ENCODE measurements at places on chromosomes 12 and 14.
A peak's percentile ranks its signal among the peaks of the same experiment; 100 is the strongest.

GRCh38 chr14:45868863-45869262, 615.9 kb upstream of the MIS18BP1 start:
- DNase-seq, result no peak

DNA sequence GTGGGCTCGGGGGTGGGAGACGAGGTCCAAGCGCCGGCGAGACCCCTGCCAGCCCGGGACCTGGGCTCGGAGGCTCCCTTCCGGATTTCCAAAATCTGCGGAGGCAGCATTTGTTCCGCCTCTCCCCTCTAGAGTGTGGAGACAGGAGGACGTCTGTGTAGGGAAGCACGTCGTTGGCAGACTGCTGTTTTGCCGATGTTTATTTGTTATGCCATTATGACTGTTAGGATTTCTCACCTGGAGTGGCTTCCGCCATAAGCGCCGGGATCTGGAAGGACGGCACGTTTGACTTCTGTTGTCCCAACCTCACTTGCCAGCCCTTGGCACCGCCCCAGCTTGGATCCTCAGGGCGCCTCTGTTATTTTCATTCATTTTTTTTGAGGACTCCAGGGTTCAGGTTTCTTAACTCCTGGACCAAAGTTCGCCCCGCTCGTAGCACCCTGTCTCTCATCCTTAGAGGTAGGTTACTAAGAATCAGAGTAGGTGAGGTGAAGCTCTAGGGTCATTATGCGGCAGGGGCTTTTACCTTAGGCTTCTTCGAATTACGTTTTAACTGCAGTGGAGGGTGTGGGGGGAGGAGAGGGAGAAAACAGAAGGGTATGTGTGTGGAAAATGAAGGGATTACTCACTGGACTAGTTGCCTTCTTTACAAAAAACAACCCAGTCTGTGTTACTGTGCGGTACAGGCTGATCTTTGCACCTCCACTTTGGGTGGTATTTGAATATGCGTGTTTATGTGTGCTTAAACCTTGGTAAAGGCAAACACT, 547 bp upstream of the PYGL start:
- no peak for DNase-seq

- no peak for DNase-seq
These were observed 86.4 kb upstream of the RPH3A start for GRCh38 chr12:112705037-112705632.

DNA sequence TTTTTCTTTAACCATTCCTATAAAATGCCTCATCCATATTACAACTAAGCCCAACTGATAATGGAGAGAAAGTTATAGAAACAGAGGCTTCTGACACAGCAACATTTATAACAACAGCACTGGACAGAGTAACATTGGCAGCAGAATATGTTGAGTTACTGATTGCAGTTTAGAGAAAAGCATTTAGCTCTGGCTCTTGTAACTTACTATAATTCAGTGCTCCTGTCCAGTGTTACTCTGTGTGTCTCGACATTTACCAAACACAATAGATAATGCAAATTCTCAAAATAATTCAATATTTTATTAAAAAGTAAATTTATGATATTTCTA, 356.1 kb downstream of the CEP128 start:
- no peak for DNase-seq

GRCh38 chr12:92193846-92194245, 48.2 kb upstream of the BTG1 start:
- DNase-seq, result no peak

GRCh38 chr12:50127546-50127945, 15.5 kb downstream of the COX14 start:
- no peak for DNase-seq

- no peak for DNase-seq
These were observed 66.3 kb downstream of the RBM19 start for GRCh38 chr12:113899561-113900471.

DNA sequence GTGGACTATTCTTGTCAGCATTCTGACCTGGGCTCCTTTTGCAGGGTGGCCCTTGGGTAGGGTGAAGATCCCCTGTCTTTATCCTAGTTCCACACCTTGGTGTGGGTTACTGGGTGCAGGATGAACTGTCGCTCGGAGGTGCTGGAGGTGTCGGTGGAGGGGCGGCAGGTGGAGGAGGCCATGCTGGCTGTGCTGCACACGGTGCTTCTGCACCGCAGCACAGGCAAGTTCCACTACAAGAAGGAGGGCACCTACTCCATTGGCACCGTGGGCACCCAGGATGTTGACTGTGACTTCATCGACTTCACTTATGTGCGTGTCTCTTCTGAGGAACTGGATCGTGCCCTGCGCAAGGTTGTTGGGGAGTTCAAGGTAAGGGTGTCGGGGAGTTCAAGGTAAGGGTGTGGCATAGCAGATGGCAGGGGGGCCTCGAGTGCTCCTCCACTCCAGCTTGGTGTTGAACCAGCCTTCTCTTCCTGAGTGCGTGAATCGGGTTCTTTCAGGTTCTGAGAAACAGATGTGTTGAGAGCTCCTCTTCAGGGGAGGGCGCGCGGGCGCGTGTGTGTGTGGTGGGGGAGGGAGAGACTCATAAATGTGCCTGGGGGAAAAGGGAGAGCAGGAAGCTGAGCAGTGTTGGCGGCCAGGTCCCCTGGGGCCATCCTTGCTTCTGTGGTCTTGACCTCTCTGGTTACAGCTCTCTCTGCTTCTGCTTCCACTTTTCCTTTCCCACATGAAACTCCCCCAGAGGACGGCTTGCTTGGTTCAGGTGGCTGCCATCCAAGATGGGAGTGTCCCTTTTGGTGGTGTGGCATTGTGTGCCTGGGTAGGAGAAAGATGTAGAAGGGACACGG, 4.0 kb downstream of the ATG101 start:
- no peak for DNase-seq

DNA sequence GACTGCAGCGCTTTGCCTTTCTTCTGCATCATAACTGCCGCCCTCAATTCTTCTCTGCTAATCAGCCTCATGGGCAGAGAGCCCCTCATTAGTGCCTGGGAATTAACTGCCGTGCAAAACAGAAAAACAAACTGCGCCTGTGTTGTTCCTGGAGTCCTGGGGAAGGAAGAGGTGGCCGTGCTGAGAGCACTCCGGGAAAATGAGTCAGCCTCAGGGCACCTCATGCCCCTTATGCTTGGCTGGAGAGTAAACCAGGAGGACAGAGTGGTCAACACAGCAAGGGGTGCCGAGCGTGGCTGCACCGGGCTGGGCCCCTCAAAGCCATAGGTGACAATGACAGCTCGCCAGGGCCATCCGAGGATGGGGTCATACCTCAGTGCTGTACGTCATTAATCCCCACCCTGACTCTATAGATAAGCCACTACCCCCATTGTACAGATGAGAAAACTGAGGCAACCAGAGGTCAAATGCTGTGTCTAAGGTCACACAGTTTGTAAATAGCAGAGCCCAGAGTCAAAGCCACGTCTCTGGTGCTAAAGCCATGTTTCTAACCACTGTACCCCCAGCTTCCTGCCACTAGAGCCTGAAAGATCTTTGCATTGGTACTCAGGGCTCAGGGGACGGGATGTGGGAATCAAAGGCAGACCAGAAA, 74.4 kb downstream of the RIMBP2 start:
- no peak for DNase-seq

- no peak for DNase-seq
These were observed 299.8 kb downstream of the KCNH5 start for GRCh38 chr14:62745496-62745895.

- DNase-seq, result peak; percentile 36
These were observed 25.2 kb upstream of the KRT78 start for GRCh38 chr12:52873832-52874572.

GRCh38 chr14:67559639-67560038, 26.5 kb downstream of the PLEKHH1 start:
- no peak for DNase-seq

DNA sequence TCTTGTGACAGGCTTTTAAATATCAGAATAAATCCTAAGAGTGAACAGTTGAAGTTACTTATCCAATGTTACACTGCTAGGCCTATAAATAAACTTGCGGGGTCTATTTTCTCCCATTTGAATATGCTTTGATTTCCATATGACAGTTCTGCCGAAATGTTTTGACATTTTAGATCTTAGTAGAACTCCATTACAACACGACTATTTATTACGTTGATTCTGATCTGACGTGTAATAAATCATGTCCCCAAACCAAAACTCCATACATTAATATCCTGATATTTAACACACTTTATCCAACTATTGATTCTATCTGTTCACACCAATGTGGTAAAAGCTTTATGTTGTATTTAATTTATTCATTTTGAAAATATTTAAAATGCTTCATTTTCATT, 16.1 kb upstream of the NEMF start:
- no peak for DNase-seq

- no peak for DNase-seq
These were observed 26.8 kb downstream of the FLVCR2 start for GRCh38 chr14:75604979-75605851.

GRCh38 chr14:102873131-102873530, 49.3 kb upstream of the AMN start:
- DNase-seq, result no peak

DNA sequence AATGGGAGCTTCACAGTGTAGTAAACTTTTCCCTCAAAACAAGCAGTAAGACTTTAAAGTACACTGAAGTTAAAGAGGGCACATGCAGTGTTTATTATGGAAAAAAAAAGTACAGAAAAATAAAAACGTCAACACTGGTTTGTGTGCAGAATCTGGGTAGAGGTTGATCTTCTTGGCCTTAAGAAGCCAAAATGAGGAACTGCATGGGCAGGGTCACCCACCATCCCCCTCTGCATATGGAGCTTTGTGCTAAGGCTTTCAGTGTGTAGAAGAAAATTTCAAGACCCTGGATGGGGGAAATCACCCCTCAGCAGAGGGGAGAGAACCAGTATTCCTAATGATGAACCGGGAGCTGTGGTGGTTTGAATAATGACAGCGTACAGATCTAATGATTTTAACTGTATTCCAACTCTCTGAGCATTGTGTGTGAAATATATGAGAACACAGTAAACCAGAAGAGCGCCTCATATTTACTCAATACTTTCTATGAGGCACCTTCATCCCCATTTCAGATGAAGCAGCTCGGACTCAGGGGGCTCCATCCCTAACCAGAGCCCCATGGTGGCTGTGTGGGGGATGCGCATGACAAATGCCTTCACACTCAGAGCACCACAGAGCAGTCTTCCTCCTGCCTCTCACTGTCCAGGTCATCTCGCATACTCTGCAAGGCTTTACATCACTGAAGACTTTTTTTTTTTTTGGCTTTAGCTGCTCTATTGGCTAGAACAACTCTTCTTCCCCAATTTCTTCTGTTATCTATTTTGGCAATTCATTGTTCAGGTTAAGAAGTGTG, 33.4 kb downstream of the ACADS start:
- DNase-seq, result no peak

- peak; percentile 36 for DNase-seq
These were observed 40.1 kb downstream of the GALNT4 start for GRCh38 chr12:89484470-89484869.

DNA sequence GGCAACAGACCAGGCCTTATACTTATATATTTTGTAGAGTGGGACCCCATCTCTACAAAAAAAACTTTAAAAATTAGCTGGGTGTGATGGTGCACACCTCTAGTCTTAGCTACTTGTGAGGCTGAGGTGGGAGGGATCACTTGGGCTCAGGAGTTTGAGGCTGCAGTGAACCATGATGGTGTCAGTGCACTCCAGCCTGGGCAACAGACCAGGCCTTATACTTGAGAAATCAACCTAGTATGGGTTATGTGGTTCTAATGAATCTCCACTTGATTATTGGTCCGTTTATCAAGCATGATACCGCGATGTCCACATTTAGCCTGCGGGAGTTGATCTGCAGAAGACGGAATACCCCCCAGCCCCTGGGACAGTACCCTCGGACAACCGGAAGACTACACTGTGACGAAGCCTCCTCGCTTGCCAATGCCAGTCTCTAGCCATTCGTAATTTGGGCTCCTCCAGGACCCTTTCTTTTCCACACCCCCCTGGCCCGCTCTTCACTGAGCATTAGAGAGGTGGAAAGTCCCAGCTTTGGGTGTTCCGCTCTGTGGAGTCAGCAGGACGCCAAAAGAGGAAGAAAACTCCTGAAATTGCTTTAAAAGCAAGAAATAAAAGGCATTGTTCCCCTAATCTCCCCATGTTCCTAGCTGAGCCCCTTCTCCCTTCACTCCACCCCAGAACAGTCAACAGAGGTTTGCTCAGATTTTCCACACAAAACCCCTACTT, 19.4 kb downstream of the LTBP2 start:
- DNase-seq, result no peak

- DNase-seq, result no peak
These were observed 62.8 kb upstream of the FOXN3 start for GRCh38 chr14:89479802-89480201.

- DNase-seq, result no peak
These were observed 105.5 kb upstream of the PRB2 start for GRCh38 chr12:11500861-11501230.

DNA sequence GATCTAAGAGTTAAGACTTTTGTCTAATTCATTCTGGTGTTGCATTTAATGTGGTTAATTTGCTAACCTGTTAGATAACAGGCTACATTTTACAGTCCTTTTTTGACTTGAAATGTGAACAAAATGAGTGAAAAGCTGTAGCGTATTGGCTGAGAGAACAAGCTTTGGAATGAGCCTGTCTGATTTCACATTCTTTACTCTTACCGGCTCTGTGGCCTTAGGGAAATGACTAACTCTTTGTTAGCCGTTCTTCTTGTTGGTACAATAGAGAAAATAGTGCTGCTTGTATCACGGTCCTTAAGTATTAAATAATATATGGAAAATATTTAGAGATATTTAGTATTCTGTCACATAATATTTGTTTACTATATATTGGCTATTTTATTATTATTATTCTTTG, 1.9 kb downstream of the MNAT1 start:
- DNase-seq, result peak; percentile 45

- no peak for DNase-seq
These were observed 8.3 kb downstream of the NDRG2 start for GRCh38 chr14:21016413-21017190.

- DNase-seq, result no peak
These were observed 85.3 kb downstream of the SLC25A47 start for GRCh38 chr14:100408350-100409002.

DNA sequence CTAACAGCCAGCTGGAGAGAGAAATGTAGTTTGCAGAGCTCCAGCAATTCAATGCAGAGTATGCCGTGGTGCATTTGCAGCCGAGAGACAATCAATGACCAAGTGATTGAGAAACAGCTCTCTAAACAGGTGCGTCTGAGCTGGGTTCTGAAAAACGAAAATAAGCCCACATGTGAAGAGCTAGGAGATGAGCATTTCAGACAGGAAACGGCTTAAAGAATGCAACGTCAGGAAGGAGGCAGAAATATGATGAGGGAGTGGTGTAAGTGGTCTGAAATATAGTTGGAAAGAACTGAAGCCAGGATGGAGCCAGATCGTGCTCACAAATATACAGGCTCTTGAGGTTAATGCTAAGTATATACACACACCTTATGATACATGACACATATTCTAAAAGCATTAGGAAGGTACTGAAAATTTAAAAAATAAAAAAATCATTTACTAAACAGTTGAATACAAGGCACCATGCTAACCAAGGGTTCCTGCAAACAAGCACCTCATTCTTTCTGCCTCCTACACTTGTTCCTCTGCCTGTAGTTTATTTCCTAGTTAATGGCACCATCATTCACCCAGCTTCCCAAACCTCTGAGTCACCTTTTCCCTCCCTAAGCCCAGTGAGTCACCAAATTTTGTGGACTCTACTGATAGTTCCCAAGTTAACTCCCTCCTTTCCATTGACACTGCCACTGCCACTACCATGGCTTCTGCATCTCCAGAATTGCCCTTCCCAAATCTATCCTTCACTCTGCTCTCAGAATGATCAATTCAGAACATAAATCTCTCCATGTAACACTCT, 2.3 kb upstream of the GARIN2 start:
- peak; percentile 11 for DNase-seq

- peak; percentile 90 for DNase-seq
These were observed 63.2 kb downstream of the ERGIC2 start for GRCh38 chr12:29317556-29318363.

- no peak for DNase-seq
These were observed 67.9 kb upstream of the NCOR2 start for GRCh38 chr12:124635316-124635715.

All from foreskin melanocyte (primary cell).